Liver (tissue), 10 donors: ENCODE measurements at places on chromosomes 5 and 9. TPM values are rescaled to one million over a fixed set of nuclear protein-coding genes. Genes with fewer than 3 reads are reported as not detected.

The ORM2 gene
- 4,866 TPM for total RNA-seq

The SLC46A2 gene
- total RNA-seq, result 0.17 TPM

The CRB2 gene
- total RNA-seq, result not detected

The HBEGF gene
- 1.0 TPM for total RNA-seq

The FAM240B gene
- not detected for total RNA-seq

The FOXD4L4 gene
- 0.50 TPM for total RNA-seq

DNA sequence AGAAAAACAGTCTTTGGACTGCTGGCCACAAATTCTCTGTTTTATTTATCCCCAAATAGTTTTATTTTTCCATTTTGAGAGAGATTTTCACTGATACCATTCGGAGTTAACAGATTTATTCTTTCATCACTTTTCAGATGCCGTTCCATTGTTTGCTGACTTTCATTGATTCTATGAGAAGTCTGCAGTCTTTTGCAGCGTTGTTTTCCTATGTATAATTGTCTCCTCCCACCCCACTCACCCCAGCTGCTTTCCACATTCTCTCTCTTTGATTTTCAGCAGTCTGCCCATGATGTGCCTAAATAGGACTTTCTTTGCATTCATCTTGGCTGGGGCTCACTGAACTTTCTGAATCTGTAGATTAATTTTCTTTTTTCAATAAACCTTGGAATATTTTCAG lies 107.6 kb downstream of the C9orf50 start:
- DNase-seq, result no peak

DNA sequence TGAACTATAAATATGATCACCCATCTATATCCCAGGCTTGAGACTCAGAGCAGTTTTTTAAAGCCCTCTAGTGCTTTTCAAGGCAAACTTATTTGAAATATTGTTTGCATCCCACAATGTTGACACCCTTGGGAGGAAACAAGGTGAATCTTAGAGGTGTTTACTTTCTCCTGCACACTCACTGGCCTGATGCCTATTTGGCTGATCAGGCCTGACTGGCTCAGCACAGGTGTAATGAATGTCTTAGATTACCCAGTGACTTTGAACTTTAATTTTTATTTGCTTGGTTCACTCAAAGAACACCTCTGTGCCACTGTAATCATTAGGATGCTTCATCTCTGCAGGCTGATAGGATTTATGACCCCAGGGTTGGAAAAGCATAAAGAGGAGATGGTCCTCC lies 158.3 kb downstream of the KCTD16 start:
- no peak for DNase-seq

- no peak for DNase-seq
These were observed 15.1 kb downstream of the IRF1 start for GRCh38 chr5:132475497-132475882.

DNA sequence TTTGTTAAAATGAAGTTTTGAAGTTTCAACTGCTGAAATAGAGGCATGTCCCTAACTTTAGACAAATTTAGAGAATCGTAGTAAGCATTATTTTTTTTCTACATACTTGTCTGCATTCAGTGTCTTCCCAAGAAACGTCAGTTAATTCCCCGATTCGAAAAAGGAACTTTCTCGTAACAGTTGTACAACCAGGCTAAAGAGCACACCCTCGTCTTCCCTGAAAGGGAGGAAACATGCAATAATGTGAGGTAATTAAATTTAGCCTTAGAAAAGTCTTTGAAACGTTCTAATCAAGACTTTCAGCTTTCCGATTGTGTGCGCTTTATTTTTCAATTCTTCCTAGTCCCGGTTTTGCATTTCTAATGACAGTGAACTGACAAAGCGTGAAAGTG lies 374 bp upstream of the SLC1A3 start:
- no peak for DNase-seq

DNA sequence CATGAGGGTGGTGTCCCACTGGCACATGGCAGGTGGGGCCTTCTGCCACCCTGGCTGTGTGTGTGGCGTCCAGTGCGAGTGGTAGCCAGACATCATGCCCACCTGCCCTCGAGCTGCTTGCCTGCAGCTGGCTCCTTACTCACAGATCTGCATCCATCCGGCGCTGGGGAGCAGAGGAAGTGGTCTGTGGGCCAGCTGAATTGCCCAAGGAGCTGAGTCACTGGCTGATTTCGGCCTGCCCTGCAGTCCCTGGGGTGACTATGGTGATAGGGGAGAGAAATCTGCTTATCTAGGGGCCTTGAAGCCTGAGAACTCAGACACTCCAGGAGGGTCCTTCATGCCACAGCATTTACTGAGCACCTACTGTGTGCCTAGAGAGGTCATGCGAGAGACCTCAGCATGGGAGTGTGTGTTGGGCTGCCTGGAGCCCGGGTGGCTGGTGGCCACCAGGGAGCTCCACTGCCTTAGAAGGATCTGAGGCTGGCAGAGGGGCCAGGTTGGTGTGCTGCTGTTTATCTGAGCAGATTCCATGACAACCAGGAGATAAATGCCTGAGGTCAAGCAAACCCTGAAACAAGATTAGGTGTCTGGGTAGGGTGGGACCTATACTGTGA lies 57.1 kb downstream of the SLC22A5 start:
- DNase-seq, result no peak

DNA sequence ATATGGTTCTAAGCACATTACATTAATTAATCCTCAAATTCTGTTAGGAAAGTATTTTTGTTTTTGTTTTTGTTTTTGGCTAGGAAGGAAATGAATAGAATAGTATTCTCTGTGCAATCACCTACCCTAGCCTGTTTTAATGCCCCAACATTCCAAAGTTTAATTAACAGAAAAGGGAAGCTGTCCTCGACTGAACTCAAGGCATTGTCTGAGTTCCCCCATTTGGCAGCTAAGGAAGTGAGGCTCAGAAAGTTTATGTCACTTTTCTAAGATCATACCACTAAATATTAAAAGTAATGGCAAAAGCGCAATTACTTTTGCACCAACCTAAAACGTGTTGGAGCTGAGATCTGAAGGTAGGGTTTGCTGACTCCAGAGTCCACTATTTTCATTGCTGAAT lies 59.8 kb downstream of the FGF1 start:
- no peak for DNase-seq

DNA sequence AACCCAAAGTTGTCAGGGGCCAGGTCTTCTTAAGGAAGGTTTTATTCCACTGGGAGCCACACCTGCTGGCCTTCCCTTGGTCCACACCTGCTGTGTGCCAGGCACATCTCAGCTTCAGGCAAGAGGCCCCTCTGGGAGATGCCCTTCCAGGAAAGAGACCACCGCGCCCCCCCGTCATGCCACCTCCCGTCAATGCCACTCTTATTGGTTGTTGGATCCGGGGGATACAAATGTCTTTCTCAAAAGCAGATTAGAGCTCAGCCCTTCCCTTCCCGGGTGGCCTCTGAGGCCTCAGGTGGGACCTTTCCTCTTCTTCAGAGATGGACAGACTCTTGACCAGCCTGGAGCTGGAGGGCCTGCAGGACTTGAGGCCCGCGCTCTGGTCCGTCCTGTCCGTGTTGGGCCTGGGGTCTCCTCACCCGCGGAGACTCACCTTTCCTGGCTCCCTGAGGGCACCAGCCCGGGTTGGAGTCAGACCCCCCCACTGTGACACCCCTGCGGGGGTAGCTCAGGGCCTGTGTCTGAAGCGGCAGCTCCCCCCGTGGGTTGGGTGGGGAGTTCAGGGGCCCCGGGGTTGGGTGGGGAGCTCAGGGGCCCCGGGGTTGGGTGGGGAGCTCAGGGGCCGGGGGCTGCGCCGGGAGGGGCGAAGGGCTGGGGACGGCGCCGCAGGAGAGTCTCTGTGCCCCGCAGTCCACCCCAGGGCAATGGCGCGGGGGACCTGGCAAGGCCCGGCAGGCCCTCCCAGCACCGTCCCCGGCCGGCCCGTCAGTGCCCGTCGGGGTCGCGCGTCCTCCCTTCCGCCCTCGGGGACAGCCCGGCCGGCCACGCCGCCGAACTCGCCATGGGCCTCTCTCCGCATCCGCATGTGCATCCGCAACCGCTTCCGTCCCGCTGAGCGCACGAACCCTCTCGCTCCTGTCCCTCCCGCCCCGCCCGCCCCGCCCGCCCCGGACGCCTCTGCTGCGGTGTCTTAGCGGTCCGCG lies 3.7 kb upstream of the SLC9A3 start:
- DNase-seq, result no peak

DNA sequence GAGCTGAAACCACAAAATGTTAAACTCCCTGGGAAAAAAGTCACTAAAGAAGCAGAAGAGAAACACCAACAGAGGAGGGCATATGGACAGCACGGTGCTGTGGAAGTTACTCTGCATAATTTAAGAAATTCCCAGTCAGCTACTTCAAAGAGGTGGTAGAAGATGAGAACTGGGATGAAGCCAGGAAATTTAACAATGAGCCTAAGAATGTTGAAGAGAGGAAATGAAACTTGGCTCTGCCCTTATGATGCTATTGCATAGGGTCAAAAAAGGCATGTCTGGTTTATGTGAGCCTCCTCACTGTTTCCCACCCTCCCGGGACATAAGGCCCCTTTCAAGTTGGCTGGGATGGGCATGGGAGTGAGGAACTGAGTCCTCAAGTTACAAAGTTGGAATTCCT lies 25.4 kb upstream of the SNX18 start:
- DNase-seq, result no peak

GRCh38 chr5:159619826-159620225 lies 289.5 kb upstream of the IL12B start:
- DNase-seq, result no peak

GRCh38 chr5:39584927-39585326 lies 160.1 kb upstream of the DAB2 start:
- DNase-seq, result no peak

GRCh38 chr5:88725454-88725853 lies 157.5 kb downstream of the MEF2C start:
- no peak for DNase-seq

DNA sequence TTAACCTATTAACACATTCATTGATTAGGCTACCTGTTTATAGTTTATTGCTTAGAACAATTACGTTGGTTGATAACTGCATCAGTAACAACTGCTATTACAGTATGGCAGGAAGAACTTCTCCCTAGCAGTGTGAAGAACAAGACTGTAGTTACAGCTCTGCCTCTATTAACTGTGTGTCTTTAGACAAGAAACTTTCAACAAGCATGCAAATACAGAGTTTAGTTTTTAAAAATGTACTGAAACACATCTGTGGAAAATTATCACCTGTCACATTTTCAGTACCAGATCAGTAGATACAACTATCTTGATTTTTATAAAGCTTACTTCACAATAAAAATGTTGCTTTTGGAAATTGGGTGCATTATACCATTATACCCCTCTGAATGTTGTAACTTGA lies 22.2 kb downstream of the ELL2 start:
- DNase-seq, result no peak
